Activated naive CD8-positive, alpha-beta T cell treated with anti-CD3 and anti-CD28 coated beads, Interleukin-2, amount 50 U/mL, for 16 hours (primary cell): ENCODE measurements at places on chromosomes 4 and X.
A peak's percentile ranks its signal among the peaks of the same experiment; 100 is the strongest.

- DNase-seq: no peak
These were observed 37.4 kb downstream of the MGARP start for GRCh38 chr4:139242511-139243051.

- DNase-seq: no peak
These were observed 25.0 kb upstream of the DGKK start for GRCh38 chrX:50495616-50496015.

- DNase-seq: no peak
These were observed 16.0 kb downstream of the UBA6 start for GRCh38 chr4:67684839-67685531.

DNA sequence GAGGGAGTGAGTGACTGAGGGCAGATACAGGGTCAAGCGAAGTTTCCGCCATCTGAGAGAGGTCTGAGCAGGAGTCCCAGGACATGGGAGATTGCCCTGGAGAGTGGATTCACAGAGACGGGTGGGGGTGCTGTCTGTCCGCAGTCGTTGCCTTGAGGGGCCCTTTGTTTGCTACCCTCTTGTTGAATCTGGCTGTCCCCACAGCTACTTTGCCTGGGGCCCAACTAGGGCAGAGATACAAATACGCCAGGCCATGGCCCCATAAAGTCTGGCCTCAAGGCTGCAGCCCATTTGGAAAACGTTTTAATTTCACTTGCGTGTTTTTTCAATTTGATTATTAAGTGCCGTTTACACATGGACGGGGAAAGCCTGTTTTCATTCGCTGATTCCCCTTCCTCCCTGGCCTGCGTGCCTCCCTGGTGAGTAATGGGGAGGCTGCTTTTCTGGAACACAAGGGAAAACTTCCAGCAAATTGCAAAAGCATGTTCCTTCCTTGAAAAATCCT lies 134.4 kb downstream of the SMIM20 start:
- no peak for DNase-seq

DNA sequence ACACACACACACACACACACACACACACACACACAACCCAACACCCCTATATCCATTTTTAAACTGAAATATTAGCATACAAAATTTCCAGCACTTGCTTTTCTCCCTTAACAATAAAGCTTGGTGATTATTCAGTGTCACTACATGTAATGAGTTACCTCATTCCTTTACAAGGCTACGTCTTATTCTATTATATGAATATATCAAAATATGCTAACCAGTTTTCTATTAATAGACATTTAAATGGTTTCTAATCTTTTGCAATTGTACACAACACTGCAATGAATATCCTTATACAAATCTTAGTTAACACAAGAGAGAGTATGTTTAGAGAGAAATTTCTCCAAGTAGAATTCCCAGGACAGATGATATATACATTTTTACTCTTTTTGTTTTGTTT lies 14.2 kb downstream of the ZNF81 start:
- no peak for DNase-seq

- no peak for DNase-seq
These were observed 19.7 kb downstream of the SHROOM2 start for GRCh38 chrX:9805956-9806355.

DNA sequence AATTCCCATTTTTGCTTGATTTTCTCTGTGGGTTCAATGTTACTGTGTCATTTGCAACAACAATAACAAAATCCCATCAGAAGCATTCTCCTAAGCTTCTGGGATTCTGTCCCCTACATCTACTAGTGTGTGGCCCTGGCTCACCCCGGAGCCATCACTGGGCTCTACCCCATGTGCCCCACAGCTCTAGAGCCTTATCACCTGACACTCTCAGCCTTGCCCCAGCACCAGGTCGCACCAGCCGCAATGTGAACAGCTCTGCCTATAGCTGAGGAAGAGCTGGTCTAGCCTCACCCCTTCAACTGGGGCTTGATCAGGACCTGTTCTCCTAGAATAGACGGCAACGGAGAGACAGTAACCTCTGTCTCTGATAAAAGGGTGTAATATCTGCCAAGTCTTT lies 161.7 kb downstream of the SHROOM3 start:
- DNase-seq: no peak

GRCh38 chr4:150479657-150480056 lies 102.3 kb upstream of the MAB21L2 start:
- no peak for DNase-seq

DNA sequence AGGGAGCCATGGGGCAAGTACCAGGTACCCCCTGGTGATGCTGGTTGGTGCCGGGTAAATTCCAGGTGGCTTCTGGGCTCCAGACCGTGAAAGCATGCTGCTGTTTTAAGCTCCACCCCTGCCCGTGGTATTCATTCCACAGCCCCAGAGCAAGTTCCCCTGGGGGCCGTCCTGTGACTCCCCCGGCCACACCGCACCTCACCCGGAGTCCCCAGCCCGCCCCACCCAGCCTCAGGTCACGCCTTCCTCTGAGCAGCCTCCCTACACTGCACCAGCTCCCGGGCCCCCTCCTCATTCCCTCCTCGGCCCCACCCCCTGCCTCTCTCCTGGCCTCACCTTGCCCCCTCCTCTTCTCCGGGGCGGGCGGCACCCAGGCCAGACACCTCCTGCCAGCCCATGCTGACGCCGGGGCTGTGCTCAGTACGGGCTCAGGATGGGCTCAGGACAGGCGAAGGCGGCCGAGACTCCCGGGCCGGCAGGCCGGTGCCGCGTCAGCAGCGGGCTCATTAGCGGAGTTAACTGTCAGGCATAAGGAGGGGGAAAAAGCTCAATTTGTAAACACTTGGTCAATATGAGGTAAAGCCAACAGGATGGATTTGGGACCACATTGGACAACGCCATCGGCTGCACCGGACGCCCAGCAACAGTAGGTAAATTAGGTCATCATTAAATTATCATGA lies 127.4 kb downstream of the FAM53A start:
- DNase-seq: no peak

DNA sequence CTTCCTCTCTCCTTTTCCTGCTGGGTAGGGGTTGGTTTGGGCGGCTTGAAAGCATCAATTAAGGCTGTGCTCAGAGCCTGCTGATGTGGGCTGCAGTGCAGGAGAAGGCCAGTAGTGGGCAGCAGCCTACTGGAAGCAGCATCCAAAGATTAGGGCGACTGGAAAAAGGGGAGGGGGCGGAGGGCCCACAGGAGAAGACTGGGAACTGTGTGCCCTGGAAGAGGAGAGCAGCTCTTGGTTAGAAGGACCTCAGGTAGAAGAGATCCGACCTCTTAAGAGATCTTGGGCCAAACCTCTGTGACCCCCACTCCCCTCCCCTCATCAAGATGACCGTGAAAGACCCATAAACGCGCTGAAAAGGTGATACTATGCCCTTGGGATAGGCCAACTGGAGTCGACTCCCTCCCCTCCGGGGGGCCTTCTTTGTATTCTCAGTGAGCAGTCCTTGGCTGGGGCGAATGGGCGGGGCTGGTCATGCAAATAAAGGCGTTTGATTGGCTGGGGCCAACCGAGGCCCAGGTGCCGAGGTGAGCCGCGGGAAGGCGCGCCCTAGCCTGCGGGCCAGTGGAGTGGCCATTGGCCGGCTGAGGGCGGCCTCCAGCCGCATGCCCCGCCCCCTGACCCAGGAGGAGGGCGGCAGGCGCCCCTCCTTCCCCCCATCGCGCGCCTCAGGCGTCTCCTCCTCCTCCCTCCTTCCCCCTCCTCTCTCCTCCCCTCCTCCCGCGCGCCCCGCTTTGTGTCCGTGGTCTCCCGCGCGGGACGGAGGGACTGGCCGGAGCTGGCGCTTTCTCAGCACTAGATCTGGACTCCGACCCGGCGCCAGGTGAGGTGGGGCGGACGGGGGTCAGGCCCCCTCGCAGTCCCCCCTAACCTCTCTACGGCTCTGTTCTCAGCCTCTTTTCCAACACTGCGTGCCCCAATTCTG lies 10.1 kb downstream of the DLG3 start:
- peak; percentile 27 for DNase-seq

DNA sequence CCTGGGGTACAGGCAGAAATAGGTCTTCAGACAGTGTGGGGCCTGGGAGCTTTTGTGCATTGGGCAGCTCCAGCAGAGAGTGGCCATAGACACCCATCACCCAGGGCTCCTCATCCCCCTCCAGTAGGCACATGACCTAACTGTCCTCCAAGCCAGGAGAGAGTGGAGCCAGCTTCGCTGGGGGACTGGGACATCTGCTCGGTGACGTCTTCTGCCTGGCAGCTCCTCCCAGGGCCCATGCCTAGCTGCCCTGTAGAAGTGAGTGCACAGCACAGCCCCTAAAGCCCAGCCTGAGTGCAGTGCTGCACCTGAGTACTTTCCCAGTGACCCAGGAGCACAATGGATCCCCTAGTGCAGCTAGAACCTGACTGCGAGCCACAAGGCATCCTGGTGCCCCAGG lies 279.7 kb upstream of the SLC7A11 start:
- DNase-seq: no peak

GRCh38 chr4:33296876-33297455 lies 2576.8 kb downstream of the PCDH7 start:
- DNase-seq: no peak

GRCh38 chr4:113582737-113583136 lies 178.8 kb downstream of the CAMK2D start:
- no peak for DNase-seq

DNA sequence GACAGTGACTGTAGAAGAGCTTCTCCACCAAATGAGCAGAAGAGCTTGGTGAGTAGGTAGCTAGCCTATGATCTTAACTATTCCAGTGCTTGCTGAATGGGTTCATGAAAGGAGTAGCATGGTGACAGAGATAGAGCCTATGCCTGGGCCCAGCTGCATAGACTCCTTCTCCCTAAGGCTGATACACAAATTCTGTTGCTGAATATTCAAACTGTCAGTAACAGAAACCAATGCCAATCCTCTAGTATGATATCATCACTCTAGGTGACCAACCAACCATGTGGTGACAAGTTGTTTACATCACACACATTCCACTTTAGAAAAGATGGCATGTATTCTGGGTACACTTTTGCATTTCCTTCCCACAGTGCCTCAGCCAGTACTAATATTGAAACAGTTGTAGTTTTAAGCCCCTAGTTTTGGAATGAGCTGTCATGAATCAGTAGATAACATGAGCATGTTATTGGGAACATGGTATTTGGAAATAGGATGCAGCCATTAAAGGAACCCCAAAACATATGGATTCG lies 103.4 kb upstream of the GRXCR1 start:
- DNase-seq: no peak

GRCh38 chr4:56078866-56079265 lies 130.1 kb downstream of the CEP135 start:
- no peak for DNase-seq

DNA sequence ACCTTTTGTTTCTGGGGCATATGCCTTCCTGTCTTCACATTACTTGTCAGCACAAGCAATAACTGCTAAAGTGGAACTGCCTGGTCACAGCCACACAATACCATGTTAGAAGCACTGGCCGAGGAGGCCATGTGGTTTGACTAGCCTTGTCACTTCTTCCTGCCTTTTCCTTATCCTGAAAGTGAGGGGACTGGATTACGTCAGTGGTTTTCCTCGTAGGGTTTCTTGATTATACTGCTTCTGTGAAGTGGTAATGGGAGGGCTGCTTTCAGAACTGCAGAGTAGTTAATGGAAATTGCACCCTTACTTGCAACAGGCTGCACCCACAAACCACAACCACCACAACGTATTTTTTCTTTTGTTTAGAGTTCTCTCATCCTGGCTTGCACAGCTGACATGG lies 26.6 kb downstream of the ZRSR2 start:
- no peak for DNase-seq

DNA sequence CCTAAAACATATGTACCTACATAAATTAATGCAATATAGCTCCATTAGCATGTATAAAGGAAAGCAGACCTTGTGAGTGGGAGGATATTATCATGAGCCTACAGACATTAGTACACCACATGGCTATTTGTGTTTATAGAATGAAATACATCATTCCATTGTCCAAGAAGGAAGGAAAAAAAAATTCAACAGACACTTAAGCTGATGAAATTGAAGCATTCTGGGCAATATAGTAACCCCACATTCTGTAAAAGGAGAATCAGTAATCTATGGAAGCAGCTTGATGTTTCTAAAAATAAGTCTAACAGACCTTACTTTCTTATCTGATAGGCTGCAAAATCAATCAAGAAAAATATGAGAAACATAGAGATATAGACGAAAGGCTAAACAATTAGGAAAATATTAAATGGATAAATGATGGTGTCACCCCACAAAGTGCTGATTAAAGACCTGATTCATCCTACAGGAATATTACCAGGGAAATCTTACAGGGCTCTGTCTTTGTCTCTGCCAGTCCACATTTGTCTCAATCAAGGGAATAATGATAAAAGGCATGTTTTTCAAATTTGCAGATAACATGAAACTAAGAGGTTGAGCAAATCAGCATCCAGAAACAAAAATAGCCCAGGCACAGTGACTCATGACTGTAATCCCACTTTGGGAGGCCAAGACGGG lies 76.8 kb downstream of the COMMD8 start:
- no peak for DNase-seq

DNA sequence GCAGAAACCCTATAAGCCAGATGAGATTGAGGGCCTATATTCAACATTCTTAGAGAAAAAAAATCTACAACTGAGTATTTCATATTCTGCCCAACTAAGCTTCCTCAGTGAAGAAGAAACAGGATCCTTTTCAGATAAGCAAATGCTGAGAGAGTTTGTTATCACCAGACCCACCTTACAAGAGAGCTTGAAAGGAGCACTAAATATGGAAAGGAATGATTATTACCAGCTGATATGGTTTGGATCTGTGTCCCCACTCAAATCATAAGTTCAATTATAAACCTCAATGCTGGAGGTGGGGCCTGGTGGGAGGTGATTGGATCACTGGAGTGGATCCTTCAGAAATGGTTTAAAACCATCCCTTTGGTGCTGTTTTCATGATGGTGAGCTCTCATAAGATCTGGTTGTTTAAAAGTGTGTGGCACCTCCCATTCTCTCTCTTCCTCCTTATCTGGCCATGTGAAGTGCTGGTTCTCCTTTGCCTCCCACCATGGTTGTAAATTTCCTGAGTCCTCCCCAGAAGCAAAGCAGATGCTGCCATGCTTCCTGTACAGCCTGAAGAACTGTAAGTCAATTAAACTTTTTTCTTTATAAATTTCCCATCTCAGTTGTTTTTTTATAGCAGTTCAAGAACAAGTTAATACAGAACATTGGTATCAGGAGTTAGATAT lies 144.2 kb downstream of the MSN start:
- no peak for DNase-seq

DNA sequence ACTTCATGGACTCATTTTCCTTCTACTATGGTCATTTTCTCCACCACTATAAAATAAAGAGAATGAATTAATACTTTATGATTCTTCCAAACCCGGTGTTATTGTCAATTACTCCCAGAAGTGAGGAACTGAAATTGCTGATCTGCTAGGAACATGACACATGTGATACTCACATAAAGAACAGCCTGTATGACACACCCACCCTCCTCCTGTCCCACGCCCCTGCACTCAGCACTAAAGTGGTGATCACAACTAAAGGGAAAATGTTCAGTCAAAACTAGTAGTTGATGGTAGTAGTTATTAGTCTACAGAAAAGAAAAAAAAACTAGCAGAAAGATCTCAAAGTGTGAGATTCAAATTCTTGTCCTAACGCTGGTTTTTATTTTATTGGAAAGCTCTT lies 1508.3 kb downstream of the RAPGEF2 start:
- DNase-seq: no peak

- DNase-seq: no peak
These were observed 37.5 kb downstream of the CBR4 start for GRCh38 chr4:168972596-168972995.
